ENCODE measurements at places on chromosomes 11 and 22.

GRCh38 chr11:79637219-79637618 is 196.4 kb upstream of the TENM4 start:
- no peak for DNase-seq

- DNase-seq: no peak
Observed at GRCh38 chr11:86671531-86672006, 847 bp downstream of the ME3 start.

GRCh38 chr22:35202376-35202775 is 54.9 kb upstream of the HMGXB4 start:
- no peak for DNase-seq

DNA sequence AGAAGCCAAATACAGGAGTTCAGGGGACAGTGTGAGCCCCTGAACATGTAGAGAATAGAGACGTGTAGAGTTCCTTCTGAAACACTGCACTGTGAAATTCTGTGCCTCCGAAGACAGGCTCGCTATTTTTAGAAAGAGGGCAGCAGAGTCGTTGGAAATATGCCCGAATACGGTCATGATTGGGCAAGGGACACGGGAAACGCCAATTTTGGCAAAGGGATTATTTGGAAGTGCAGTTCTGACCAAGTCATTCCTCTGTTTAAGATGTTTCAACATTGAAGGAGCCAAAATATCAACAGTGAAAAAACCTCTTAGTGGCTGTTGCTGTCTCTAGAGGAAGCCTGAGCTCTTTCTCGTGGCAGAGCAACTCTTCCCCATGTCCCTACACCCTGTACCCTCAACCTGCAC is 9.5 kb upstream of the CBX6 start:
- no peak for DNase-seq

GRCh38 chr11:88337181-88337986 is at the start of gene CTSC:
CTSC (minus strand) TSS chr11:88337736; CDS start chr11:88337672, 64 bp downstream.
- peak; percentile 90 for DNase-seq

GRCh38 chr11:104692751-104693150 is 205.5 kb downstream of the CASP12 start:
- DNase-seq: no peak

GRCh38 chr11:15818132-15818842 is 538.1 kb downstream of the SOX6 start:
- no peak for DNase-seq

DNA sequence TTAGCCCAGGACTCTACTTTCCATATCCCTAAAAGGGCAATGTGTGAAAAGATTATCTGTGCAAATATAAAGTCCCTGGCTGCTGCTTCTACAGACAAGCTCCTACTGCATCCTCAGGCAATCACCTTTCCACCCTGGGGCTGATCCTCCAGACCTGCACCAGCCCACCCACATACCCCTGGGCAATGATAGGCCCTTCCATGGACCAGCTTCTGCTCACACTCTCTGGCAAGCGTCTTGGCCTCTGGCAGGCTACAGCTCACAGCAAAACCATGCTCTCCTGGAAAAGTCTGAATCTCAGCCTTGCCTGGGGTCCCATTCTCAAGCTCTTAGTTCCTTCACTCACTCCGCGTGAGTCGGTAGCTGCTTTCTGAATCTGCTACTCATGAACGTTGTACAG is 69.5 kb downstream of the IGLL5 start:
- no peak for DNase-seq

GRCh38 chr11:115961159-115962003 is 457.2 kb upstream of the CADM1 start:
- DNase-seq: no peak

DNA sequence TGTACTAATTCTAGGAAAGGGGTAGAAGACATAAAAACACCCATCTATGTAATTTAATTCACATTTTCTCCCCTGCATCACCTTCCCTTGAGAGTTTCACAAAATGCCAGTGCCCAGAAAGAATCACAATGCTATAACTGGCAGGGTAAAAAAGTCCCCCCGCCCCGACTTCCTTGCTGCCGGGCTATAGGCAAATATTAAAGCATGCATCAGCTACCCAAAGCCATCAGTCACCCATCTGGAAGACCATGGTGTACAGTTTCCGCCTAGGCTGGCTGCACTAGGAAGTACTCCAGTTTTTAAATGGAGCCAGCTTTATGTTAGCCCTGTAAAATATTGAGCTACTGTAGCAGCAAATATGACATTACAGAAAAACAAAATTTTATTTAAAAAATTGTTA is 67.8 kb downstream of the ST14 start:
- no peak for DNase-seq

- no peak for DNase-seq
Observed at GRCh38 chr22:17336061-17336460, 33.2 kb upstream of the CECR2 start.

DNA sequence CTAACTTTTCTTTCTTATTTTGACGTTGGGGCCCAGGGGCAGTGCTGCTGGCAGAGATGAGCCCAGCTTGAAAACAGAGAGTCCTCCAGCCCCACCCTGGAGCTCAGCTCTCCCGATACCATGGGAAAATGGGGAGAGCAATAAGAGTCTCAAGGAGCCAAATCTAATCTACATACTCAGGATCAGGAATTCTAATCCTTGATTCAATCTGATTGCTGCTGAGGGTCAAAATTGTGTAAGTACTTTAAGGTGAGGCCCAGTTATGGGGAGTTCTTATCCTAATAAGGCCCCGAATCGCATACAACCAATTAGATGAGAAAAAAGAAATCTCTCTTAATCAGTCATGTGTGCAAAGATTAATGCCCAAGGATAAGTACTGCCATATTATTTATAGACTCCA is 202.9 kb downstream of the FAM76B start:
- no peak for DNase-seq

- DNase-seq: no peak
Observed at GRCh38 chr11:62721994-62722393, 5.3 kb downstream of the HNRNPUL2 start.

- DNase-seq: no peak
Observed at GRCh38 chr11:1040428-1041148, 4.1 kb upstream of the MUC6 start.

GRCh38 chr22:19811811-19812771 is 42.6 kb downstream of the GNB1L start:
- no peak for DNase-seq

GRCh38 chr22:22713416-22713815 is 69.0 kb downstream of the GGTLC2 start:
- DNase-seq: no peak

DNA sequence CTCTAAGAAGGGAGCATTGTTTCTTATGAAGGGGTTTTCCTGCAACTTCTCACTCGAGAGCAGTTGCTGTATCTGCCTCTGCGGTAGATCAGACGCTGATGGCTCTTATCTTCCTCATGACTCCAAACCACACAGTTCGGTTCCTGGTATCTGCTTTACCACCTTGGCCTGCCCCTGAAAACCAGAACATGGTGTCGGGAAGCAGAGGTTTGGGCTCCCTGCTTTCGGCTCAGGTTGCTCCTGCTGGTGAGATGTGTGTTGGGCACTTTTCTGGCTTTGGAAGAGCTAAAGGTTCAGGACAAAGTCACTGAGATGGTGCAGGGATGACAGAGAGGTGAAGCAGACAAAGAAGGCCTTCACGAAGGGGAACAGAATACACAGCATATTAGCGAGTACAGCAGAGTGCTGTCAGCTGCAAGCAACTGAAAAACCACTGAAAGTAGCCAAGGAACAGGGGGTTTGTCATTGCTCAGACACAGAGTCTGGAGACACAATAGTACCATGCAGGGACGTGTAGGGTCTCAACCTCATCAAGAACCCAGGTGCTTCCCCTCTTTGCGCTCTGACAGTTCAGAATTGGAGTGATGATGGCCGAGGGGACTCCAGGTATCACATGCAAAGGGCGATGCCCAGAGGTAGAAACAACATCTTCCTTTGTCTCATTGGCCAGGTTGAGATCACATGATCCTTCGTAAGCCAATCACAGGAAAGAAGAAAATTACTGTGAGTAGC is 11.9 kb upstream of the CSF2RB start:
- DNase-seq: no peak

DNA sequence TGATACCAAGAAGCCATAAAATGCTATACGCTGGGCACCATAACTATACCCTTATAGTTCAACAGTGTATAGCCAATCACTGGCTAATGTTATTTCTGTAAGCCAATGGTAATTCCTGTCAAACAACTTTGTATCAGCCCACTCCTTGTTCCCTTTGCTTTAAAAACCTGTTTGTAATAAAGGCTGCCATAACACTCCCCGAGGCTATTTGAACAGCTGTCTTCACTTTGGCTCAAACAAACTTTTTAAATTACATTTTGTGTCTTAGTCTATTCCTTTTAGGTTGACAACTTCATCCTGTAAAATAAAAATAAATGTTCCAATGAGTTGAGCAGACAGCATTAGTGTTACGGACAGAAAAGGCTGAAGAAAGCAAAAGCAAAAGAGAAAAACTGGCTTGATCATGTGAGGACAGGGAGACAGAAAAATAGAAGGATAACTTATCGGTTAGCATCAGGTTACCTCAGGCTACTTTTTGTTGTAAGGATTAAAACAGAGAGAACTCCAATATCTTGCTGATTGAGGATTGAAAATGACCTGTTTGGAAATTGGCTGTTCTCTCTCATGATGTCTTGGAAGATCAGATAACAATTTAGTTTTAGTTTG is 95.0 kb downstream of the AASDHPPT start:
- no peak for DNase-seq

- no peak for DNase-seq
Observed at GRCh38 chr22:35634015-35634414, 14.2 kb upstream of the APOL6 start.

DNA sequence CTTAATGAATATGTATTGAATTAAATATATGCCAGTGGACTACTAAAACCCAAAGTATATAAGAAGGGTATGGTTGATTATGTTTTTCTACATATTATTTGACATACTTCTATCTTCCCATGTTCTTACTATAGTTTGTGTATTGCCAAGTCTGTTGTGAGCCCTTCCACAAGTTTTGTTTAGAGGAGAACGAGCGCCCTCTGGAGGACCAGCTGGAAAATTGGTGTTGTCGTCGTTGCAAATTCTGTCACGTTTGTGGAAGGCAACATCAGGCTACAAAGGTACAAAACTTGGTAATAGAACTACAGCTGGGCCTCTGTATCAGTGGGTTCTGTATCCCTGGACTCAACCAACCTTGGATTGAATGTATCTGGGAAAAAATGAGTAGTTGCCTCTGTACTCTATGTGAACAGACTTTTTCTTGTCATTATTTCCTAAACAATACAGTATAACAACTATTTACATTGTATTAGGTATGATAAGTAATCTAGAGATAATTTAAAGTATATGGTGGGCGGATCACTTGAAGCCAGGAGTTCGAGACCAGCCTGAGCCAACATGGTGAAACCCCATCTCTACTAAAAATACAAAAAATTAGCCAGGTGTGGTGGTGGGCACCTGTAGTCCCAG is 38.7 kb upstream of the TTC36 start:
- peak; percentile 66 for DNase-seq

DNA sequence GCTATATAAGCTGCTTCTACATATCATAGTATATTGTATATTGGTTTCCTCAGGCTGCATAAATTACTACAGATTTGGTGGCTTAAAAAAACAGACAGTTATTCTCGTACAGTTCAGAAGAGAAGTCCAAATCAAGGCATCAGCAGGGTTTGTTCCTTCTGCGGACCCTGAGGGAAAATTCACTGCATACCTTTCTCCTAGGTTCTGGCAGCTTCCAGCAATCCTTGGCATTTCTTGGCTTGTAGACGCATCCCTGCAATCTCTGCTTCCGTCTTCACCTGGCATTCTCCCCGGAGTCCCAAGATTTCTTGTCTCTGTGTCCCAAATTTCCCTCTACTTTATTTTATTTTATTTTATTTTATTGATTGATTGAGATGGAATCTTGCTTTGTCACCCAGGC is 142.8 kb downstream of the COMMD9 start:
- no peak for DNase-seq

GRCh38 chr11:58622344-58622743 is at the start of gene CNTF:
CNTF (plus strand) TSS chr11:58622665; CDS start chr11:58622753, 88 bp downstream.
- DNase-seq: no peak

GRCh38 chr22:37571992-37572373 is 7.9 kb downstream of the LGALS2 start:
- DNase-seq: no peak

GRCh38 chr22:43681731-43682360 is 130.3 kb downstream of the EFCAB6 start:
- no peak for DNase-seq

DNA sequence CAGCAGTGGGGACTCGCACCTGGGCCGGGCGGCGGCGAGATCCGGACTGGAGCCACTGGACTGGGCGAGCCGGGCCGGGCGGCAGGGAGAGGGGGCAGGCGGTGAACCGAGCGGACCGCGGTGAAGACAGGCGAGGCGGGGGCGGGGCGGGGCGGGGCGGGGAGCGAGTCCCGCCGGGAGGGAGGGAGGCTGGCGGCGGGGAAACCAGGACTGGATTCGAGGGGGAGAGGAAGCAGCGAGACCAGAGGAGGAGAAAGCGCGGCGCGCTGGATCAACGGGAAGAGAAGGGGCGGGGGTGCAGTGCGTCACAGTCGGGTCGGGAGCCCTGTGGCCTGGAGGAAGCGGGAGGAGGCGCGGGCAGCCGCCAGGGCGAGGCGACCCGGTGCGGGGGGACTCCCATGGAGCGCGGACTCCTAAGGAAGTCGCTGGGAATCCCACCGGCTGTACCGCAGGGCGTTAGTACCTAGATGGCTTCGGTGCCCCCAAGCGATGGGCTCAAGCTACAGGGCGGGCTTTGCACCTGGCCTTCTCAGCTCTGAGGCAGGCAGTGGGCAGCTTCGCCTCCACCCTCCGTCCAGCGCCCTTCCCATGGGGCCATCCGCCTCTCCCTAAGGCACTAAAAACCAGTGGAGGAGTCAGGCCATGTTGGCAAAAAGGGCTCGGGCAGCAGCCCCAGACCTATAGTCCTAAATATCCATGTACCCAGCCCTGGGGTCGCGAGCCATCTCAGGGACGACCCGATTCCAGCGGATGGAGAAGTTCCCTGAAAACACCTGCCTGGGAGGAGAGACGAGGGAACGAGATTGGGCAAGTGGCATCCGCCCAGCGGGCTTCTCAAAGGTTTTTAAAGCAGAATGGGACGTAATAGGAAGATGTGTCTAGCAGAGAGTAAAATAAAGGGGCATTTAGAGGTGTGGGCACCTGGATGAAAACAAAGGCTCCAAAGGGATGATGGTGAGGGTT is at the start of gene TMEM121B:
TSS of gene TMEM121B (minus strand) at position 128 of the 963 bp plus-strand sequence. CDS start 233 bp downstream, outside the sequence.
- no peak for DNase-seq

DNA sequence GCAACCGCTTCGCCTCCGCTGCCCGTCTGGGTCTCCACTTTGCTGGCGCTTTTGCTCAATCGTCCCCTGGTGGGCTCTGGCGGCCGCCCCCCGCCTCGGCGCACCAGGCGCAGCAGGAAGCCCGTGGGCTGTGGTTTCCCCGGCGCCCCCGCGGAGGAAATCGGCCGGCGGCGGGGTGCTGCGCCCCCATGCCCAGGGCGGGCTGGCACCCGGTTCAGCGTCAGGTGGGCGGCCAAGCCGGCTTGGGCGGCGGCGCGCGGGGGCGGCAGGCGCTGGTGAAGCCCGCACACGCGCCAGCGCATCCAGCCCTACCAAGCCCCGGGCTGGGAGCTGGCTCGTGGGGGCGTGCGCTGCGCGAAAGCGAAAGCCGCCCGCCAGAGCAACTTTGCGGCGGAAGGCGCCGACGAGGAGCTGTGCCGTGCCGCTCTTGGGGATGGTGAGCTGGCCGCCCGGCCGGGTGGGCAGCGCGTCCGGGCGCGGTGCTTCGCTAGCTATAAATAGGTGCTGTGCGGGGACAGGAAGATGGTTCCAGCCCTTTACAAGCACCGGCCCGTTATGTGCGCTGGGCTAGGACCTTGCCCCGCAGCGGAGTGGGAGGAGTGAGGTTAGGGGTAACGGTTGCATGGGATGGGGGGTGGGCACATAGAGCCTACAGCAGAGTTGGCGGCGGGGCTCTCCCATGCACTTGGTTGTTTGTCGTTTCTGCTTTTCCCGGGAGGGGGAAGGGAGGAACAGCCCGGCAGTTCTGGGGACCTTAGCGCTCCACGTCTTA is 25.0 kb upstream of the SUSD2 start:
- peak; percentile 38 for DNase-seq

All from stimulated activated CD4-positive, alpha-beta T cell treated with anti-CD3 and anti-CD28 coated beads, TNF-alpha, amount 100 ng/mL, for 48 hours (primary cell).